ENCODE measurements at places on chromosomes 13 and 19.

DNA sequence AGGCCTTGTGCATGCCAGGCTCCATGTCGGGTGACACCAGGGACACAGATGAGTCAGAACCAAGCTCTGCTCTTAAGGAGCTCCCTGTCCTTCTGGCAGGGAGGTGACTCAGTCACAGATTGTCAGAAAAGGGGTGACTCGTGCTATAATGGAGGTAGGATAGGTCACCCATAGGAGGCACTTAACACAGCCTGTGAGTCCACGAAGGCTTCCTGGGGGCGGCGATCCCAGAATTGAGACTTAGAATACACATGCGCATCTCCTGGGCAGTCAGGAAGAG, 19.6 kb downstream of the FUZ start:
- no peak for DNase-seq

DNA sequence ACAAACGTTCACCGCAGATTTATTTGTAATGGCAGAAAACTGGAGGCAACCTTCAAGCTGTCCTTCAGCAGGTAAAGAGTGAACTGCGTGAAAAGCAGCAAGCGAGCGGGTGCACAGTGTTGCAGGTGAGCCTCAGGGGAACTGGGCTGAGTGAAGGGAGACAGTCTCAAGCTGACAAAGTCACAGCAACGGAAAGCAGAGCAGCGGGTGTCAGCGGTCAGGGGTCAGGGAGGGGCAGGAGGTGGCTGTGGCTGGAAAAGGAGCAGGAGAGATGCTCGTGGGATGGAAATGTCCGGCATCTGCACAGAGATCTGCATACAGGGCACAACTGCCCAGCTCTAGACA, 8.5 kb upstream of the RASA3 start:
- DNase-seq = no peak

GRCh38 chr13:25457566-25457965, 85.8 kb downstream of the ATP8A2 start:
- no peak for DNase-seq

DNA sequence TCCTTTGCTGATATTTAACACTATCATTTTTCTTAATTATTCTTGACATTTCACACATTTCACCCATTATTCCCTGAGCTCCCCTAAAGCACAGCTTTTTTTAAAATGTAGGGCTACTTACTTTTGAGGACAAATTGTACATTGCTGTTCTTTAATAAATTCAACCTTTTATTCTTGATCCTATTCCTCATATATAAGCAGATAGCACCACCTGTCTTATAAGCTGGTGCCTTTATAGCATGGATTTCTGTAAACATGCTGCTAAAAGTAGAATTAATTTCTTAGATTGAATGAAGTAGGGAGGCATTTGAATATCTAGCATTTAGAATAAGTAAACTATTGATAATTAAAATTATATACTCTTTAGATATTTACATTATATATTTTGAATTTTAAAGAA, 603.4 kb upstream of the PCDH9 start:
- no peak for DNase-seq

DNA sequence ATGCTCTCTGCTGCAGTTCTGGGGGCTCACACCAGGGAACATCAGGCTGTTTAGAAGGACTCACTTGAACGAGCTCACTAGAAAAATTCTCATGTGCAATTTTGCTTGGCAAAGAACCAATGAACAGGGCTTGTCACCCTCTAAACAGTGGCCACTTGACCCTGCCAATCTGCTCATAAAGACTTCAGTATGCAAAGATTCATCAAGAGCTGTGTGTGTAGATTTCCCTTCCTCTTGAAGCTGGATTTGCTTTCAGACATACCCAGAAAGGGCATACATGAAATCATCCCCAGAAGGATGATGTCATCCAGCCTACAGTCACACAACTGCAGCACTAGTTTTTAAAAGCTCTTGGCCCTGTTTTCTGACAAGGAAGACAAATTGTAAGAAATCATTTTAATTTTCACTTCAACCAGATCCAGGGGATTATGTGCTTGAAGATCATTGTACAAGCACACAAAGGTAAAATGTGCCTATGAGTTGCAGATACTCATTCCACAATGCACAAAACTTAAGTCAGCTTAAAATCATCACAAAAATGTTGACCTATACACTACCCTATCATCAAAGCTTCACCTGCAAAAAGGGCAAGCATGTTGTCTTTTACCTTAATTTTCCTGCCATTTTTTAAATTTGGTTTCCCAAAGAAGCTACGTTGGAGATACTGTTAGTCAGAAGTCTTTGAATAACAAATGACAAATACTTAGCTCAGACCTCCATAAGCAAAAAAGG, 5.2 kb upstream of the STK24 start:
- no peak for DNase-seq

- peak; percentile 70 for DNase-seq
Measured at GRCh38 chr19:4014541-4015491, 7.3 kb downstream of the PIAS4 start.

GRCh38 chr13:86569119-86569518, 769.9 kb upstream of the SLITRK6 start:
- no peak for DNase-seq

DNA sequence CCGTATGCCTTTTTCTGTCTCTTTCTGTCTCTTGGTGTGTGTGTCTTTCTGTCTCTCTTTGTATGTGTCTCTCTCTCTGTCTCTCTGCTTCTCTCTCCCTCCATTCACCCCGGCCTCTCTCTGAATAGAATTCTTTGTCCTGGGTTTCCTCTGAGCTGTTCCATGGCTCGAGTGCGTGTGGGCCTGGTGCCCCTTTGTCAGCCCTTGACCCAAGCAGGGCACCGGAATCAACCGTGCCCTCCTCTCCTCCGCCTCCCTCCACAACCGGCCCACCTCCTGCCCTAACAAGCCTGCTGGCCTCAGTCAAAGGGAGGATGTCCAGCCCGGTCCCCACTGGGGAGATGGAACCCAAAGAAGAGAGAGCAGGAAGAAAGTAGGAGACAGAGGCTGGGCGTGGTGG, 3.2 kb downstream of the AXL start:
- no peak for DNase-seq

GRCh38 chr13:98520674-98521449, 56.0 kb downstream of the STK24 start:
- no peak for DNase-seq

- DNase-seq = no peak
Measured at GRCh38 chr13:49649963-49650312, 21.6 kb downstream of the ARL11 start.

- no peak for DNase-seq
Measured at GRCh38 chr19:13040232-13040947, 45.1 kb downstream of the NFIX start.

DNA sequence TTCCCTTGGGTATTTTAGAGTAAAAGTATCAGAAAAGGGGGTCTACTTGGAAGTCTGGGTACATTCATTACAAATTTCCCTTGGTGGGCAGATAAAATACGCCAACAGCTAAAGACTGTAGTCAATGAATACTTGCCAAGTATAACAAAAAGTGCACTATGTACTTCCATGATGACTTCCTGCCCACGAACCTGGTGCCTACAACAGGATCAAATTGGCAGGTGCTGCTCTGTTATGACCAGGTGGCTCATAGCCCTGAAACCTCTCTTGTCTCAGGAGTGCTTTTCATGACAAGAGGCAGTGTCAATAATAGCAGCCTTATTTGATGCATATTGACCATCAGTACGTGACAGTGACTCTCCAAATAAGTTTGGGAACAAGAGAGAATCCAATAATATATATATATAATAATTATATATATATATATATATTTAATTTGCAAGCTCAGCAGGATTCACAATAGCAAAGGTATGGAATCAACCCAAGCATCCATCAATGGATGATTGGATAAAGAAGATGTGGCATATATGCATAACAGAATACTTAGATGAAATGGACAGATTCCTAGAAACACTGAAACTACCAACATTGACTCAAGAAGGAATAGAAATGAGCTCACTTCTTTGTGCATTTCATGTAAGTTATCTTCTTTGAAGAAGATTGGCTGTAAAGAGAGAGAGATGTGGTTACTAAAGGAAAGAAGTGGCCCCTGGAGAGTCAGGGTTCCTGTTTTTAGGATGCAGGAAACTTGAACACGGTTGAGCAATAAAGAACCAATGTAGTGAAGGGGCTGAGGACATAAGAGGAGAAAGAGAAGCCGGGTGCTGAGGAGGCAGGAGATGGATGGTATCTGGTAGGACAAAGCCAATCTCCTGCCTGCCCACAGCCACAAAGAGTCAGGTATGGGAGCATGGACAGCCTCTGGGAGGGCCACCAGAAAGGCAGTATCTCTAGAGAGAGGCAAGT, 52.0 kb upstream of the GTF2F2 start:
- DNase-seq = no peak

- DNase-seq = no peak
Measured at GRCh38 chr19:56132316-56132822, 8.7 kb upstream of the ZNF444 start.

- DNase-seq = no peak
Measured at GRCh38 chr13:65959305-65959704, 1270.8 kb downstream of the PCDH9 start.

DNA sequence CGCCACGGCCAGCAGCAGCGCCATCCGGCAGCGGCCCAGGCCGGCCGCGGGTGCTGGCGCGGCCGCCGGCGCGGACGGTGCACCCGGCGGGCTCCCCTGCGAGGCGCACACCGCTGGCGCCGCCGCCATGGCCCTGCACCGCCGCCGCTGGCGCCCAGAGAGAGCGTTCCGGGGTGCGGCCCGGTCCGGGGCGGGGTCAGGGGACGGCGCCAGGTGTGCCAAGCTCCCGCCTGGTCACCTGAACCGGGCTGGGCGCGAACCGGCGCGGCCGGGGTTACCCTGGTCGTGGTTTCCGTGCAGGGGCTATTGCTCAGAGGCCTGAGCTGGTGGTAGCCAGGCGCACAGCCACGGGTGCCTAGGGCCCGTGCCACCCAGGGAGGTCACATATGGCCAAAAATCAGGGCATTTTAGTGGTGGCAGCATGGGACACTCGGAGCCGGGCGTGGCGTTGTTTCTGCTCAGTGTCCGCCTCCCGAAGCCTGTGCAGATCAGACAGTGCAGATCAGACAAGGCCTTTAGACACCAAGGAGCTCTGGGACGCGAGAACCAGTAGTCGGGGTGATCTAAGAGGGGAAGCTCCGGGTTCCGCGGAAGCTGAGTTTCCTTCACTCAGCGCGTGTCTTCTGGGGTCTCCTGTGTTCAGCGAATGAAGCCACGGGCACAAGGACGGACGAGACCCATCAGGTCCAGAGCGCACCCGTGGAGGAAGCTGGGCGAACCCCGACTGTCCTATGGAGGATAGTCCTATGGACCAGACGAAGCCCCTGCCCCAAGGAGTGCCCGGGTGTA, at the start of gene TMEM238:
TSS of gene TMEM238 (minus strand) at position 162 of the 789 bp plus-strand sequence. CDS start at position 129, 33 bp downstream.
- peak; percentile 77 for DNase-seq

GRCh38 chr13:46621133-46621532, 68.2 kb downstream of the LRCH1 start:
- DNase-seq = no peak

DNA sequence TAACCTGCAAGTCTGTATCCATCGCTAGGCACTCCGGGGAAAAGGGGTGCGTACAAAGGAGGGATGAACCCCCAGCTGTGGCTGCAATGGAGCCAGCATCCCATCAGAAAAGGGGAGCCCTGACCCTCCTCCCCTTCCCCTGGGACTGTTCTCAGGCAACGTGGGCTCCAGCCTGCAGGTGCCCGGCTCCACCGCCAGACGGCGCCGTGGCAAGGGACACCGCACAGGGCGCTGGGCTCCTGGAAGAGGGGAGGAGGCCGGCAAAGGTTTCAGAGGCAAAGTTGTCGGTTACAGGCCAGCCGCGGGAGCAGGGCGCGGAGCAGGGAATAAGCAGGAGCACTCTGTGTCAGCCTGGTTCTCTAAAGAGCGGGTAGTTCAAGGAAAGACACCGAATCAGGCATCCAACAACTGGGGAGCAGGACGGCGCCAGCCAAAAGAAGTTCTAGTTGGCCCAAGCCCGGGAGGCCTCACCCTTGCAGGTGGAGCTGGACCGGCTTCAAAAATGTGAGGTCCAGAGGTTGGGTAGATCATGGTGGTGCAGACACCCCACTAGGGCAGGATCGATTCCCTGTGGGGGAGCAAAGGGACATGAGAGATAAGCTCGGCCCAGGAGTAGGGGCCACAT, 53.0 kb upstream of the ATP12A start:
- DNase-seq = no peak

DNA sequence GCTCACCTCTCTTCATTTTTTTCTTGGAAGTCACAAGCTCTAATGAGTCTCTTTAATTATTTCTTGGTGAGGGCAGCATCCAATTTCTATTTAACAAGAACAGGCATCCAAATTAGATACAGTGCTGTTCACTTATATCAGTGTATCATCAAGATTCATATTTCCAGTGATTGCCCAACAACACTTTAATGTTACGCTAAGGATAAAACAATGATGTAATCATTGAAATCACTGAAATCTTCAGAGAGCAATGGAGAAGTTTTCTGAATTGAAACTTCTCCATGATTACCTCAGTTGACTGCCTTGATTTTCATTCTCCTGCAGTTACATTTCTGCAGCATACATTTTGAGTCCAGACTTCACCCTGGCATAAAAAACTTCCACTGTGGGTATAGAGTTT, 17.1 kb upstream of the LRCH1 start:
- no peak for DNase-seq

- DNase-seq = peak; percentile 84
Measured at GRCh38 chr19:35509861-35510625, 3.4 kb downstream of the DMKN start.

- no peak for DNase-seq
Measured at GRCh38 chr19:3766520-3766919, 4.0 kb downstream of the MRPL54 start.

GRCh38 chr13:30440910-30441703, 18.8 kb downstream of the UBE2L5 start:
- DNase-seq = no peak

DNA sequence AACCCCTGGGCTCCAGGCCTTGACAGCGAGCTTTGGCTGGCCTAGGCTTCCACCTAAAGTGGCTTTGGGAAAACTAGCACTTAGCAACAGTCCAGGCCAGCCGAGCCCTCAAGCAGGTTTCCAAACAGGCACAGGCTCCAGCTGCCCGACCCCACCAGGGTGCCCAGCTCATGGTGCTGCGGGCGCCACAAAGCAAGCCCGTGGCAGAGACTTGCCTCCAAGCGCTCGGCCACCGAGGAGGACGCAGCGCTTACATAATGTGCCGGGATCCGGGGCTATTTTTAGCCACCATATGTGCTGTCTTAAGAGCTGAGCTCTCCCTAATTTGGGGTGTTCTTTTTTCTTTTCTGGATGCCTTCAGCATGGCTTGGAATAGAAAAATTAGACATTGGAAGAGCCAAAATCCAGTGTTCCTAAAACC, 56.1 kb upstream of the F7 start:
- DNase-seq = no peak

DNA sequence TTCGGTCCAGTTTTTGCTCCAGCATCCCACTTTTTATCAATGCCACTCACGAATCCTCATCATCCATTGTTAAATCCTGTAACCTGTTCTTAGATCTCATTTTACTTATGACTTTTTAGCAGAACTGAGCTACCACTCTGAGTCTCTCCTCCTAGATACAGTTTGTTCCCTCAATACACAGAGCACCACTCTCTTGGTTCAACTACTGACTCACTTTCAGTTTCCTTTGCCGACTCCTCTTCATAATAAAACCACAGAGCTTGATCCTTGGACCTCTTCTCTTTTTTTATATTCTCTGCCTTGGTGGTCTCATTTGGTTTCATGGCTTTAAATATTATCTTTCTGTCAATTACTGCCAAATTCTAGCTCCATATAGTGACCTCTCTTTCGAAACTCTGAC, 150.3 kb downstream of the SLITRK5 start:
- DNase-seq = no peak
